Left renal cortex interstitium (tissue), 4 donors: ENCODE measurements at places on chromosomes 4 and X. TPM values are rescaled to one million over a fixed set of nuclear protein-coding genes. Genes with fewer than 3 reads are reported as not detected.

GRCh38 chrX:65610040-65610439 lies 57.4 kb upstream of the MSN start:
- no peak for DNase-seq

DNA sequence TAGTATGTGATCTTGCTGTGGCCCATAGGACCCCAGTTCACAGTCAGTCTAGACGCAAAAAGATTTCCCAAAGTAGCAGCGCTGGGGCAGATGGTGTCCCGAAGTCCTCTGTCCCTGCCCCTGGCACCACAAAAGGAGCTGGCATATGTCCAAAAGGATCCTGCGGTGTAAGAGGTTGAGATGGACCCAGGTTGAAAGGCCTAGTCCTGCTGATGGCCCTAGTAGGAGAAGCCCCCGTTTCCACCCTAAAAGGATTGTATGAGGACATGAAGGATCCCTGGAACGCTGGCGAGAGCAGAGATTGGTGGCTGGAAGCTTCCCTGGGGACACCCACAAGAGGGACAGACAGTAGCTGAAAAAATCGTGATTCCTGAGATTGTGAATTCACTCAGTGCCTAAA lies 58.0 kb upstream of the DCAF8L1 start:
- no peak for DNase-seq

GRCh38 chrX:7115557-7115956 lies 32.0 kb upstream of the STS start:
- DNase-seq: no peak

DNA sequence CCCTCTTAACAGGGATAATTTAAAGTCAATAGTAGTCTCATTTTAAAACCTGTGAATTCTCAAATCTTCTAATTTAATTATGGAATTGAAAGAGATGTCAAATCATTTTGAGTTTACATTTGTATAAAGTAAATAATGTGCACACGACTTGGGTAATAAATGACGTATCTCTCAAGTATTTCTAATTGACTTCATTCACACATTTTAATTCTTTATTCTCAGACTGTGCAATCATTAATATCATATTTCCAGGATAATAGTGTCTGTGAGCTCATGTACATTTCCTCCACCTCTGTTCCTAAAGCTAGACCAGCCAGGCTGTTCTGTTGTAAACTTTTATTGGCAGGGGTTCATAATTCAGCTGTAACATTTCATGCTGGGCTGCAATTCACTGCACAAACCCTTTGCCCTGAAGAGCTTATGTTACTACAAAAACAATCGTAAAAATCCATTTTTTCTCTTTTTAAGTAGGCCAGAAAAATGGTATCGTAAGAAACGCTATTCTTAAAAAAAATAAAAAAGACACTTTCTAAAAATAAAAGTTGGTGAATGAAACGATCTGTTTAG lies 1103.1 kb upstream of the TENM3 start:
- no peak for DNase-seq

DNA sequence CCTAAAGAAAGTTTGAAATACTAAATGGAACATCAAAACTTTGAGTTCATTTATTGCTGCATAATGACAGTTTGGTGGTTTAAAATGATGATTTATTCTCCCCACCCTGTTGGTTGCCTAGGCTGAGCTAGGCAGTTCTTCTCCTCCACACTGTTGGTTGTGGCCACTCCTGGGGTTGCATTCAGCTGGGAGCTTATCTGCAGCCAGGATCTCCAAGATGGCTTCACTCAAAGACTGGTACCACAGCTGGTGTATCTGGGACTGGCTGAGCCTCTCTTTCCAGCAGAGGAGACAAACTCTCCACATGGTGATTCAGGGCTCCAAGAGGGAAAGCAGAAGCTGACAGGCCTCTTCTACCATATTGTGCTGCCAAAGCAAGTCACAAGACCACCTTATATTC lies 33.1 kb downstream of the MSL3 start:
- DNase-seq: no peak

DNA sequence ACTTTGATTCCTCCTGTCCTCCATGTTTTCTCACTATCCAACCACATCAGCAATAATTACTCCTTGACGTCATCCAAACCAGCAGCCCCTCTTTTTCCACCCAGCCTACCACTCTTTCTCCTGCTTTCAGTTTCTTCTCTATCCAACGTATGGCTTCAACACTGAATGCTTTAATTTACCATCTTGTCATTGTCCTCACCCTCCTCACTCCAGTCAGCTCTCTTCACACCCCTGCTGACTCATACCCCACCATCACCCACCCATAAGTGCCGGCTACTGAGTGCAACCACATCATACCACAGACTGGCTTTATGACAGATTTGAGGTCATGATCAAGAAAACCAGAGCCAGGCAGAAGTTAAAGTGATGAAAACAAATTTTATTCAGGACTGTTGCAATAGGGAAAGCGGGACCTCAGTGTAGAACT lies 9.8 kb upstream of the ANXA5 start:
- DNase-seq: no peak

GRCh38 chrX:131816551-131817136 lies 206.5 kb upstream of the STK26 start:
- DNase-seq: no peak

GRCh38 chr4:74217365-74217764 lies 59.4 kb downstream of the MTHFD2L start:
- DNase-seq: no peak

Gene TASL
- 0.19 TPM for polyA plus RNA-seq

Gene RAB41
- polyA plus RNA-seq: 1.0 TPM

Gene ATP1B4
- not detected for polyA plus RNA-seq
